ENCODE measurements at places on chromosomes 2 and 18. TPM values are rescaled to one million over a fixed set of nuclear protein-coding genes. Genes with fewer than 3 reads are reported as not detected.

DNA sequence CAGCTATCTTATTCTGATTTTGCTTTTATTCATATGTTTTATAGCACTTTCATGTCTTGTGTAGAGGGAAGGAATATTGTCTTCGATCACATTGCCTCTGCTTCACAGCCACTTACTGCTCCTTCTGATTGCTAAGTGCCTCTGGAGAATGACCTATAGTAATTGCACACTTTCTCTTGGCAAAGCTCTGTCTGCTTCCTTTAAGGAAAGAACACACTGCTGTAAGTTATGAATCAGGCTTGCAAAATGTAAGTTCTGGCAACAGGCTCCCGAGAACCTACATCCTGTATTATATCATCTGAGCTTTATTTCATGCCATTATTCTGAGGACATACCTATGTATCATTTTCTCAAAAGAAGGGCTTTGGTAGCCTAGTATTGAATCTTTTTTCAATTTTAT, 170.7 kb downstream of the ZNF804A start:
- peak; percentile 63 for DNase-seq

DNA sequence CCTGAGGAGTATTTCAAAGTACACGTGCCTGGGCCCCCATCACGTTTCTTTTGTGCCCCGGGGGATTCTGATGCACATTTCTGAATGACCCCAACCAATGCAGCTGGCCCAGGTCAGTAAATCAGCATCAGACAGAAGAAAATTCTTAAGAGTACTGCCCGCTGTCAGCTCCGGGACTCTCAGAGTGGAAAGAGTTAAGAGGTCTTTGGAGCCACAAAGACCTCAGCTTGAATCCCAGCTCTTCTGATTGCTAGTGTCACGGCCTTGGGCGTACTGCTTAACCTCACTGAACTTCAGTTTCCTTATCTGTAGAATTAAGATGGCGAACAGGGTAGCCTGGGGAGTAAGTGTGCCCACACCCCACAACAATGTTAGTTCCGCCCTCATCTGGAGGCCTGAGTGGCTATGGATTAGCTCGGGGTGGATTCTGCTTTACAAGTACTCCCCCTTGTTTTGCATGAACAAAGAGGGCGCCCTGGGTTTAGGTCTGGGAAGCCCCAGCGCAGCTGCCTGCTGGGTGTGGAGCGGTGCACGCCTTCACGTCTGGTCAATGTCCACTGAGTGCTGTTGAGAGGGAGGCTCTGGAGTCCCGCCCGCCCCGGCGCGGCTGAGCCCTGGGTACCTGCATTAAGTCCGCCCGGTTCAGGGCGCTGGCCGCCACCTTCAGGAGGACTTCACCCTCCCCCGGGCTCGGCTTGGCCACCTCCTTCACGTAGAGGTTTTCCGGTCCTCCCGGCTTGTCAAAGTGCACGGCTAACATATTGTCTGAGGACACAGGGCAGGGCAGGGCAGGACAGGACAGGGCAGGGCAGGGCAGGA, 858 bp downstream of the TP53I3 start:
- DNase-seq: peak; percentile 91

DNA sequence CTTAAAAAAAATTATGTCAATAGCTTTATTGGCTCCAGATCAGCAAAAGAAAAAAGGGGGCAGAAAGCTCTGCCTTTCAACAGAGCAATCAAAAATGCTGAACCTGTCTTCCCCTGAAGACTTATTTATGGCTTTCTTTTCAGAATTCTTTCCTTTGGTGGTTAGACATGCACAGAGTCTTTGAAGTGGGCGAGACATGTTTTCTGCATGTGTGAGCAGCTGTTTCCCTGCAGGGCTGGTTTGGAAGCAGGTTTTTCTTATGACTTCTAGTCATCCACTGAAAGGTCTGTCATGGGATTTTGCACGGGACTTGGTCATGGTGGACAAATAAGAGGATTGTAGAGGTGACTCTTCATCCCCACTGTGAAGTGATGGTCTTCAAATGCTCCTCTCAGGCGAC, 160.3 kb downstream of the VAPA start:
- peak; percentile 64 for DNase-seq

DNA sequence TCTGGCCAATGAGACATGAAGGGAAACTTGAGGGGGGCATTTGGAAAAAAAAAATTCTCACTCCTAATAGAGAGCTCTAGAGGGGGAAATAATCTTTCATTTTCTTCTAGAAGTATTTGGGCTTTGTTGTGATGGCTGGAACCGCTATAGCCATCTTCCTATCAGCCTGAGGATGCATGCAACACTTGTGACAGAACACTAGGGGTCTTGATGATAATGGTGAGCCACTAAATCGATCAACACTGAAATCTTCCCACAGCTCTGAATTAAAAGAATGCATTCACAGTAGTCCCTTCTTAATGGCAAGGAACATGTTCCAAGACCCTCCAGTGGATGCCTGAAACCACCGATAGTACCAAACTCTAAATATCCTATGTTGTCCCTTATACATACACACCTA, 325.3 kb downstream of the LNPK start:
- no peak for DNase-seq

DNA sequence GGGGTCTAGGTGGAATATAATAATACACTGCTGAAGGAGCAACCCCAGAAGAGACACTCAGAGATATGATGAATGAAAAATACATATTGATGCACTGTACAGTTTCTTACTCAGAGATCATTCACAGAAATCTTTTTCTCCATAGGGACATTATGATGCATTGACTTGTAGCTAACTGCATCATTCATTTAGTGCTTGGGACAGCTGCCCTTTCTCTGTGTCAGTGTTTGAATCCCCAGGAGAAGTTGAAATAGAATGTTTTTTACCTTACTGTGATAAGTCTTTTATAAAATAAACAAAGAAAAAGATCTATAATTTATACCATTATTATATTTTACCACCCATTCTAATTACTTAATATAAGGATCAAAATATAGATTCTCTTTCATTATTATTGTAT, 91.7 kb upstream of the DSEL start:
- DNase-seq: no peak

GRCh38 chr2:139967665-139968064, 1187.5 kb upstream of the NXPH2 start:
- no peak for DNase-seq

The SERPINB3 gene
- total RNA-seq: 0.88 TPM

The PRSS56 gene
- total RNA-seq: not detected

The ARL5A gene
- 38.5 TPM for total RNA-seq

GRCh38 chr2:239025951-239026461, 178.1 kb downstream of the TWIST2 start:
- no peak for DNase-seq

GRCh38 chr18:50879302-50880118, 592 bp downstream of the ME2 start:
- peak; percentile 52 for DNase-seq

GRCh38 chr2:50858156-50858555, 173.8 kb downstream of the NRXN1 start:
- no peak for DNase-seq

The FBXO36 gene
- total RNA-seq: 1.9 TPM

- DNase-seq: no peak
These were observed 464.0 kb downstream of the KCNJ3 start for GRCh38 chr2:155162494-155162893.

DNA sequence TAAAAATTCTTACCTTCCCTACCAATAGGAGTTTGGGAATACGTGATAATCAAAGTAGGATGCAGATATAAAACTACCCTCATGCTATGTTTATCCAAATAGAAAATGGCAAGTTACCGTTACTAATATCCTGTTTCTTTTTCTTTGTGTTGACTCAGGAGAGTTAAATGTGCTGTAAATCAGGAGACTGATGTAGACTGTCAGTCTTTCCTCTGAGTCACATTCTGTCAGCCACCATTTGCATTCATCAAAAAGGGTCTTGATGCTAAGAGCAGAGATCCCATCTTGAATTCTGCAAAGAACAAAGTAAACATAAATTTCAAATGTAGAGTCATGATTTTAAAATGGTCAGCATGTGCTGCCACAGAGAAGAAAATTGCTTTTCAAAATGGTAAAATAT, 712.8 kb downstream of the SOCS6 start:
- no peak for DNase-seq

DNA sequence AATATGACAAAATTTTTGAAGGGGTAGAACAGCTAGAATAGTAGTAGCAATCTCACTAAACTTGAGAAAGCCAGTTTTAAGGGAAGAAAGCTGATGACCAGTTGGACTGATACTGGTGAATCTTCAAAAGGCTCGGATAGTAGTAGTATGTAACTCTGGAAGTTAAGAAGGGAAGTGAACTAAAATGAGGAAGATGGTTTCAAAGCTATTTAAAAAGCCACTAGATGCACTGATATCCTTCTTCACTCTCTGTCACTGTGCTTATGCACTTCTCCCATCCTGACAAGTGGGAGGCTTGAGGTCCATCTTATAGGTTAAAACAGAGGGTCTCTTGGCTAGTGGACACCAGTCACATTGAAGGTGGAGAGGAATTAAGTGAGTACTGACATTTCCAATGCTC, 141.1 kb downstream of the NCOA1 start:
- no peak for DNase-seq

The HOXD8 gene
- total RNA-seq: 6.5 TPM

The CHRNA1 gene
- not detected for total RNA-seq

The KCTD1 gene
- 46.6 TPM for total RNA-seq

The DYNAP gene
- total RNA-seq: not detected

The GALNT1 gene
- total RNA-seq: 60.7 TPM

DNA sequence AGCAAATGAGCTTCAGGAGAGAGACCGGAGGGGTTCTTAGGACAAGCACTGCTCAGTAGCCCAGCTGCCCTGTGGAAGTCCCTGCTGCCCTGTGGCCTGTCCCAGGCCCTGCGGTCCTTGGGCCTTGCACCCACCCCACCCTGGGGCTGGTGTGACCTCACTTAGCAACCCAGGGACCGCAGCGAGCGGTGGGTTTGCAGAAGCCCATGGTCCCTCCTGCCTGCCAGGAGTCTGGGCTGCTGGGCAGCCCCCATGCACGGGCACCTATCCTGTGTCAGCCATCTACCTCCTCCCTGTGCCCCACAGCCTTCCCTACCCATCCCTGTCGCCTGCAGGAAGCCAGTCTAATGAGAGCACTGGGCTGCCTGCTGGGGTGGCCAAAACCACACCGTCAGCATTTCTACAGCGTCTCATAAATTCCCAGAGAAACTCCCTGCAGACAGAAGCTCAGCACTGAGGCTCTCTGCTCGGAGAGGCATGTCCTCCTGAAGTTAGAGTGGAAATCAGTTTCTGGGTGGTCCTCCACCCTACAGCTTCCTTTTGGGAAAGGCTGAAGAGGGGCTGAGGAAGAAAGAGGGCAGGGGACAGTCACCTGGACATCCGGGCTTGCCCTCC, 231.1 kb upstream of the HS6ST1 start:
- DNase-seq: no peak

GRCh38 chr18:13186687-13187086, 31.9 kb upstream of the LDLRAD4 start:
- no peak for DNase-seq

DNA sequence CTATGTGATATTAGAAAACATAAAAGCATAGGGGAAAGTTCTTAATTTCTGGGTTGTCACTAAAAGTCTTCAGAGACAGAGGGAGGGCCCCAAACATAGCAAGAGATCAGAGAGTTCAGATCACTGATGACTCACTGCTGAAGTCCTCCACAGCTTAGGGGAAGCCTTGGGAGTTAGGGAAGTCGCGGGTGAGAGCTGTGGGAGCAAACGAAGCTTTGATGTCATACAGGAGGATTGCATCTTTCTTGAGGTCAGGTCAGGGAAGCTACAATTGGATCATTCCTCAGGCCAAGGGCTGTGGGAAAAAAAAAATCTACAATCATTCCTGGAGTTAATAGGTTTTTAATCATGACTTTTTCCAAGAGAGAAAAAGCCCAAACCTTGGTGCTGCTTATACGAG, 96.2 kb downstream of the COPS8 start:
- DNase-seq: no peak

GRCh38 chr2:231174211-231174651, 24.2 kb upstream of the ARMC9 start:
- no peak for DNase-seq
